Activated CD4-positive, alpha-beta T cell treated with anti-CD3 and anti-CD28 coated beads, Interleukin-2, amount 50 U/mL, for 24 hours (primary cell): ENCODE measurements at places on chromosomes 2 and 18.

DNA sequence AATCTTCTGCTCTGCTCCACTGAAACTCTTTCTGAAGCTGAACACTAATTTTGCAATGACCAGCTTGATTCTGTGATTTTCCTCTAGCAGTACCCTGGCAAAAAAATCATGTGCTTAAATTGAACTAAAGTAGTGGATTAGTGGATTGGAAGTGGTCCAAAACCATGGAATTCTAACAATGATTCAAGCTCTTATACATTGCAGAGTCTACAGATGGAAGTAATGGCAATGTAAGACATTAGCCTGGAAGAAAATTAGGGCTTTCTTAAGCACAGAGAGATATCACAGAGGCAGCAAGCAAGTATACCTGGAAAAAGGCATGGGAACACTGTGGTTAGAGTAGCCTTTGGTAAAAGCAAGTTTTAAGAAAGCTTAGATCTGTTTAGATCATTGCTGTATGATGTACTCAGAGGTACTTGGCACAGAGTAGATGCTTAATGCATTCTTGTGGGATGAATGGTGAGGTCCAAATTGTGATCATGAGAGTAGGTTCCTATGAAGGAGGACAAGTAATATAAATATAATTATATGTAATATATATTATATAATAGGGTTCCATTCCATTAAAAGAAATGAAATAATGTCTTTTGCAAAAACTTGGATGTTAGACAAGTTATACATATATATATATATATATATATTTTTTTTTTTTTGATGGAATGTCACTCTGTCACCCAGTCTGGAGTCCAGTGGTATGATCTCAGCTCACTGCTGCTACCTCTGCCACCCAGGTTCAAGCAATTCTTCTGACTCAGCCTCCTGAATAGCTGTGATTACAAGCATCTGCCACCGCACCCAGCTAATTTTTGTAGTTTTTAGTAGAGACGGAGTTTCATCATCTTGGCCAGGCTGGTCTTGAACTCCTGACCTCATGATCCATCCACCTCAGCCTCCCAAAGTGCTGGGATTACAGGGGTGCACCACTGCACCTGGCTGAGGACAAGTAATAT is 172.2 kb upstream of the SCN7A start:
- DNase-seq = no peak

GRCh38 chr2:162974771-162975170 is 136.2 kb upstream of the KCNH7 start:
- no peak for DNase-seq

GRCh38 chr2:111898703-111899514 is 502 bp downstream of the MERTK start:
- no peak for DNase-seq

GRCh38 chr2:175535631-175536030 is 354.1 kb upstream of the ATP5MC3 start:
- no peak for DNase-seq

- no peak for DNase-seq
Measured at GRCh38 chr2:33158482-33159003, 211.8 kb downstream of the LTBP1 start.

- no peak for DNase-seq
Measured at GRCh38 chr2:17242813-17243485, 275.3 kb downstream of the RAD51AP2 start.

GRCh38 chr18:25305584-25305983 is 46.4 kb downstream of the ZNF521 start:
- DNase-seq = no peak

DNA sequence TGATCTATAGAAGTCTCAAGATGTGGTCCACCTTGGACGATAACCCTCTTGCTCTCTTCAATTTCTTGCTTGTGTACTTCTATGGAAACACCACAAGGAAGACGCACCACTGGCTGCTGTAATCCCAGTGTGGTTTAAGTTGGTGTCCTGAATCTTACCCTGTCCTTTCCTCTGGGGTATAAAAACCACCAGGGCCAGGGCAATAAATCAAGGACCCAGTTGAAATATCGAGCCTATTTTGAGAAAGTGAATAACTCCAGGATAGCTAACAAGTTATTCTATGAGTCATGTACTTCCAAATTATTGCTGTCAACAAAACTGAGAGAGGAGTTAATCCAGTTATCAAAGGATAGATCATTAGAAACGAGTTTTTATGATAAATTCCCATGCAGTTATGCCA is 137.0 kb downstream of the RND3 start:
- DNase-seq = no peak
